CD4-positive, alpha-beta T cell (primary cell): ENCODE measurements at places on chromosomes 4 and X. TPM values are rescaled to one million over a fixed set of nuclear protein-coding genes. Genes with fewer than 3 reads are reported as not detected.

- DNase-seq: no peak
Measured at GRCh38 chrX:127112726-127113125, 293.2 kb downstream of the PRR32 start.

The SPANXC gene
- not detected for total RNA-seq

GRCh38 chr4:28772066-28772465 lies 1911.4 kb downstream of the STIM2 start:
- DNase-seq: no peak

The BOD1L1 gene
- 39.3 TPM for total RNA-seq

The SCRG1 gene
- total RNA-seq: not detected

DNA sequence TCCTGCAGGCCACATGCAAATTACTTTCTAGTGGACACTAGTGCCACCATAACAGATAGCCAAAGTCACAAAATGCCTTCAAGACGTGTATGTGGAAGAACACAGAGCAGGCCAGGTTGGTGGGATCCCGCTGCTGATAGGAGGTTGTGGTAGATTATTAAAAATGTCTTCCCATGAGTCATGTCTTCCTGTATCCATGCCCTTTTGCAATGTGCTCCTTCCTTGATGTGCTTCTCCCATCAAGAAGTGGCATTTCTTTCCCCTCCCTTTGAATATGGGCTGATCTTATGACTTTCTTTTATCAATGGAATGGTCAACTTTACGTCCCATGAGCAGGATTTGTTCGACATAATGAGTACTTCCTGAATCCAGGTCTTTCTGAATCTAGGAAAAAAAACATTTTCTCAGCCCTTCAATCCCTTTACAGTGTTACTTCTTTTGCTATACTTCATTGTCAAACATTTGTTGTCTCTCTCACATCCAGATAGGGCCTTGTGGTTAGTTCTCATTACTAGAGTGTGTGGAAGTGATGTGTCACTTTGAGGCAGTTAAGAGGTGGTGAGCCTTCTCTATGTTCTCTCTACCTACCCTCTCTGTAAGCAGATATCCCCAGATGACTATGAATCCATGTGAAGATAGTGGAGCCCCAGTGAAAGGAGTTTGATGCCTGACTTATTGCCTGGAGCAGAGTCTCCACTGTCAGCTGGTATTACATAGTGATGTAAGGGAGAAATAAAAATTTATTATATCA lies 519.2 kb upstream of the DIPK2B start:
- no peak for DNase-seq

- DNase-seq: no peak
Measured at GRCh38 chrX:49041744-49042580, 1.2 kb downstream of the TFE3 start.

DNA sequence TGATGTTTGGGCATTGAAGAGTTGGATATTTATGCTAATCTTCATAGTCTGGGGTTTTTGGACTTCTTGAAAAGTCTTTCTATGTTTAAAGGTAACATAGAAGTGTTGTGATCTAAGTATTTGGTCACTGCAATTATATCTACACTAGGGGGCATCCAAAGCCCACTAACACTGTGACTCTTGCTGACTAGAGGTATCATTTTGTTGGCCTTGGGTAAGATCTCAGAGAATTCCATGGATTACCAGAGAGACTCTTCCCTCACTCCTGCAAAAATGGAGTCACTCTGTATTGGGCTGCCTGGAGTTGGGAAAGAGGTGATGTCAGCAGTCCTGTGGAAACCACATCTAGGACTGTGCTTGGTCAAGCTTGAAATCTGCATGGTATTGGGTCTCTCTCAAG lies 1077.6 kb downstream of the FAM133A start:
- no peak for DNase-seq

- DNase-seq: no peak
Measured at GRCh38 chrX:130861462-130861861, 41.5 kb downstream of the ENOX2 start.

The RP2 gene
- total RNA-seq: 4.1 TPM

DNA sequence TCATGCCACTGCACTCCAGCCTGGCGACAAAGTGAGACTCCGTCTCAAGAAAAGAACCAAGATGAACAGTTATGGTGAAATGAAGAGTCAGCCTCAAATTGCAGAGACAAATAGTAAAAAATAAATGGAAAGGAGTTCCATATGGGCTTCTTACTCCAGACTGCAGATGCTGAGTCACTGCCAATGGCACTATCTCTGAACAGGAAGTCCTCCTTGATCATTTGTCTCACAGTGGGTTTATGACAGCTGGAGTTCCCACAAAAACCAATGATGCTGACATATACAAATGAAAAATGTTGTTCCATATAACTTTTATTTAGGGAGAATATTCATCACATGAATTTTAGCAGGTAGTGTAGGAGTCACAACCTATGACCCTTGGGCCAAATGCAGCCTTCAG lies 631.6 kb downstream of the PCDH18 start:
- DNase-seq: no peak

DNA sequence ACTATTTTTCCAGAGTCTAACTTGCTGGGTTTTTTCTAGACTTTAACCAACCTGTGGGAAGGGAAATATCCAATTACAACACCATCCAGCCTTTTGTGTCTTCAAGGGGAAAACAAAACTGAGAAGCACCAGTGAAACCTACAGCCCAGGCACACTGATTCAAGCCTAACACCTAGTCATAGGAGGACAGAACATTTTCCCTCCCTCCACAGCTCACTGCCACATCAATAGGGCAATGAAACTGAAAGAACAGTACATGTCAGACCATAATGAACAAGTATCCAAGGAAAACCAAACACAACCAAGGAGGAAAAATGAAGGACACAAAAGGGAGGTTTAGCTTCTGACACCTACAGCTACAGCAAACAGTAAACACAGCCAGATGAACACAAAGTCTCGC lies 17.6 kb downstream of the MAGEA8 start:
- DNase-seq: no peak

The FGFBP2 gene
- 1.3 TPM for total RNA-seq

The PRR32 gene
- not detected for total RNA-seq

The F9 gene
- not detected for total RNA-seq

DNA sequence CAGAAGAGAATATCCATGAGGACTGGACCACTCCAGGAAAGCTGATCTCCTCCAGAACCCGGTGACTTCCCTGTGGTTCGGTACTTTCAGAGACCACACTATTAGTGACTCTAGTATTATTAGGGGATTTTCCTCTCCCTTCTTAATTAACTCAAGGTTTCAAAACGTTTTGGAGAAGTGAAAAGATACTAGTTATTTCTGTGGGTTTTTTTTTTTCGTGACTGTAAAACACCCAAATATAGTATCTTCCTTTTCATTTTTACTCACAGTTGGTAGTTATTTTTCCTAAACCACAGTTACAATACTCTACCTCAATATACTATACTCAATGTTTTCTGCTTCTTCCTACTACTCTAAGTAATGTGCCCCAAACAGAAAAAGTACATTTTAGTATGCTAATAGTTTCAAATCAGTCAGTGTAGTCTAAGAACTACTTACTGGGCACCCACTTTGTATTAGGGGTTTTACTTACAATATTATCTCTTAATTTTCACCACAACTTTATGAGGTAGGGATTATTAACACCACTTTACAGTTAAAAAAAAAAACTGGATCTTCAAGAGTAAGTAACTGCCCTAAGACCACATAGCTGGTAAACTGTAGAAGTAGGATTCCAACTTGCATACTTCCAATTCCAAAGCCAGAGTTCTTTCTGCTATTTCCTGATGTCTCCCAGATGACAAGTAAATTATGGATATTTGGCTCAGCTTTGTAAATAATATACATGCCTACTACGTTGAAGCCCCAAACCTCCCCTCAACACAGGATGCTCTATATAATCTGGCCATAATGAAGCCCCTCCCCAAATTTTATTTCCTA lies 45.0 kb downstream of the SLC9A7 start:
- DNase-seq: no peak

GRCh38 chrX:21479695-21480270 lies 105.6 kb downstream of the CNKSR2 start:
- DNase-seq: peak; percentile 61

GRCh38 chrX:47581731-47582647 lies at the start of gene TIMP1:
Gene TIMP1 (plus strand): TSS chrX:47582436. CDS start chrX:47583416, 980 bp downstream.
- DNase-seq: peak; percentile 50

DNA sequence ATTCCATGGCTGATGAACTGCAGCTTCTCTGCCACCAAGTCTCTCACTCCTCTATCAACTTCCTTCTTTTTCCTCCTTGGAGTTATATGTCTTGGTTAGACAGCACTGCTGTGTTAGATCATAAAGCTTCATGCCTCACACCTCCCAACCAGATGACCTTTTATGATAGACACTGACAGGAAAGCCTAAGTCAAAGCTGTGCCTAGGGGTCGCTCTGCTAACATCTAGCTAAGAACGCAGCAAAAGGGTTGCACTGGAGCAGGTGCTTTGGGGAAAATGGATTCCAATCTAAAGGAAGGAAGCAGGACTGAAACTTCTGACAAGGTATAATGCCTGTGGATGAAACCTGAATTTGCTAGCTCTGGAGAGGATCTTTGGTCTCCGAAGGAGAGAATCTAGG lies 509.7 kb downstream of the SMARCA1 start:
- DNase-seq: no peak

GRCh38 chr4:149322203-149322602 lies 493.4 kb downstream of the IQCM start:
- DNase-seq: no peak

The NLRP2B gene
- total RNA-seq: not detected

The ZCCHC12 gene
- 0.47 TPM for total RNA-seq

DNA sequence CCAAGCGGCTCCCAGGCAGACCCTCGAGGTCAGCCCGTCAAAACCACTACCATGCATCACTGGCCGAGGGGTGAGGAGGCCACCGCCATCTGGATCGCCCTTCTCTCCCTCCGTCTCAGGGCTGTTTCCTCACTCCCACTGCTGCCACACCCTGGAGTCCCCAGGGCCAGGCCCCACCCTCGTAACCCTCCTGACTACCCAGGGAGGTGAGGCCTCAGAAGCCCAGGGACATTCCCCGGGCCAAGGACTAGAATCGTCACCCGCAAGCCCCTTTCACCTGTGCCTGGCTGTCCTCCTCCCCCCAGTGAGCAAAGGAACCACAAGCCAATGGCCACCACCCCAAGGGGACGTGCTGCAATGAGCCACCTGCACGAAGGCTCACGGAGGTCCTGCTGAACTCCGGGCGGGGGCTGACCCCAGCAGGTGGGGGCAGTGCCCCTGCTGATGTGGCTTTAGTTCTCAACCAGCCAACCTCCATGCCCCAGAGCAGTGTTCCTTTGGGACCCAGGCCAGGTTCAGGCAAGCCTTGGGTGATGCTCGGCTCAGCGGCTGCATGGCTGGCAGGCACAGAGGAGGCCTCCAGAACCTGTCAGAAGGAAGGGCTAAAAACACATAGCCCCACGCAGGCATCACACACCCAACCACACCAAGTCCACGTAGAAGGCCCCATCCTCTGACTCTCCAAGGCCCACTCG lies 23.8 kb downstream of the PPP2R2C start:
- DNase-seq: no peak

DNA sequence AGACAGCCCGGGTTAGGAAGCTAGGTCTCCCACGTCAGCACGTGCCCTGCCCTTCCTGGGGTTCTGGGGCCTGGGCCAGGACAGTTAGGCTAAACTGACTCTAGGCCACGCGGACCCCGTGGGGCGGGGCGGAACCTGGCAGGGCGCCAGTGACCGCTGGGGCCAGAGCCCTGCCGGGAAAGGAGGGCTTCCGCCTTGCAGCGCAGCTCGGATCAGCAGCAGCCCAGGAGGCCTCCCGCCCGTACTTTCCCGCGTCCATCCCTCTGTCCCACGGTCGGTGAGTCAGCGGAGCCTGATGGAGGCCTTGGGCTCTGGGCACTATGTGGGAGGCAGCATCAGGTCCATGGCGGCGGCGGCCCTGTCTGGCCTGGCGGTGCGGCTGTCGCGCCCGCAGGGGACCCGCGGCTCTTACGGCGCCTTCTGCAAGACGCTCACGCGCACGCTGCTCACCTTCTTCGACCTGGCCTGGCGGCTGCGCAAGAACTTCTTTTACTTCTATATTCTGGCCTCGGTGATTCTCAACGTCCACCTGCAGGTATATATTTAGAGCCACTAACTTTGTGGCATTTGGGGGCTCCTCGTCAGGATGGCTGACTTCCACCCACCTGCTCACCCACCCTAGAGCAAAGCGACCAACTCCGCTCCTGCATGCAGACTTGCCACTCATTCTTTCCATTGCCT lies at the start of gene SMIM10:
Gene SMIM10, plus strand, starts transcription at position 191 of the 681 bp plus-strand sequence. Its CDS starts 105 bp downstream, at position 296.
- no peak for DNase-seq

DNA sequence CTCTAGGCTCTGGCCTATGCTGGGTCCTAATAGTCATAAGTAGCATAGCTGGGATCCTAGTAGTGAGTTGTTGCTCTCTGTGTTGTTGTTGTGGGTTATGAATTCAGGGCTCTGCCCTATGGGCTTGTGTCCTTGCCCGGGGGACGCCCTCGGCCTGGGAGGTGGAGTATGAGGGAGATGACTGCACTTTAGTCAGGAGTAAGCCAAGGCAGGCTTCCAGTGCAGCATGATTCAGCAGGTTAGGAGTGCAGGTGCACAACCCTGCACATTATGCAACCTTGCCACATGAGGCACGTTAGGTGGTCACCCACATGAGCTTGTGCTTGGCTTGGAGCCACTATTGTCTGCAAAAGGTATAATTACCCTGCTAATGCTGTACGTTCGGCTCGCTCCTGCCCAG lies 58.4 kb upstream of the CCDC149 start:
- no peak for DNase-seq

The FAM3A gene
- total RNA-seq: 38.2 TPM

The PDCL2 gene
- not detected for total RNA-seq

DNA sequence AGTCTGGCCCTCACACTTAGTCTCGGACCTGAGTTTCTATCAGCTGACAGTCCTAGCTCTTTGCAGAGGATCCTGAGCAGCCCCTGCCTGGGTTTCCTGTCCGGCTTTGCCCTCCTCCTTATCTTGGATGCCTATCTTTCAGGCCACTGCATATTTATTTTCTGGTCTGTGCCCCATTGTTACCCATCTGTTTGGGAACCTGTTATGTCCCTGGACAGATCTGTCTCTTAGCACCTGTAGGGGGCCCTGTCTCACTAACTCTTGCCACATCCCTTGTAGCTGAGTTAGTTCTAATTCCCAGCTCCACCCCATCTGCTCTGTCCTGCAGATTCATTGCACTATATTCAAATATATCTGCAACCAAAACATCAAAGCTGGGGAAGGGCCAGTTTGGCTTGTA lies 514.9 kb upstream of the LCORL start:
- DNase-seq: no peak

- no peak for DNase-seq
Measured at GRCh38 chr4:7759635-7760034, 180.0 kb downstream of the AFAP1 start.

The MTNR1A gene
- total RNA-seq: not detected

GRCh38 chr4:171667906-171668305 lies 145.3 kb upstream of the GALNTL6 start:
- DNase-seq: no peak

- no peak for DNase-seq
Measured at GRCh38 chr4:122232633-122233032, 80.5 kb downstream of the BLTP1 start.

The CYSLTR1 gene
- 6.6 TPM for total RNA-seq

DNA sequence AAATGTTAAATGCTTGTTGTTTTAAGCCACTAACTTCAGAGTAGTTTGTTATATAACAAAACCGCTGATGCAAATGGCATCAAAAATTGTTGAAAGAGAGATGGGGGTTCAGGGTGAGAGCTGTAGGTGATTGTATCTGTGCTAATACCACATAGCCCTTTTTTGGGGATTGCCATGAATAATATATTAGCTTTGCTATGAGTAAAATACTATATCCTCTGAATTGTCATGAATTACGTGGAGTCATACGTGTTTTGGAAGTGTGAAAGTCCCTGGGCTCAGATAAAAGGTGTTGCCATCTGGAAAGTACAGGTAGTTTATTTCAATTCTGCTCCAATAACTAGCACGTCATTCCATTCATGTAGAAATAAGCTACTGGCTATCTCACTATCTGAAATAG lies 30.6 kb downstream of the DYNLT3 start:
- DNase-seq: no peak

GRCh38 chr4:178784491-178784890 lies 1342.3 kb upstream of the AGA start:
- DNase-seq: no peak
